ENCODE measurements at places on chromosomes 4 and X. TPM values are rescaled to one million over a fixed set of nuclear protein-coding genes. Genes with fewer than 3 reads are reported as not detected.

- H3K4me3 ChIP-seq, result no peak overlapping the region
- no peak overlapping the region for H3K27ac ChIP-seq
- DNase-seq, result no peak
- H3K36me3 ChIP-seq, result no peaks in the 10 kb centered on the region
- H3K27me3 ChIP-seq, result no peaks in the 10 kb centered on the region
Observed at GRCh38 chrX:49704691-49705404, 9.1 kb upstream of the PAGE1 start.

GRCh38 chr4:98625399-98625798 is 33.0 kb downstream of the TSPAN5 start:
- no peak for DNase-seq
- no peak overlapping the region for H3K27ac ChIP-seq
- no peaks in the 10 kb centered on the region for H3K27me3 ChIP-seq
- peaks cover 6% of the 10 kb centered on the region for H3K4me1 ChIP-seq
- H3K36me3 ChIP-seq, result no peaks in the 10 kb centered on the region
- H3K4me3 ChIP-seq, result no peak overlapping the region

- no peaks in the 10 kb centered on the region for H3K27me3 ChIP-seq
- H3K4me3 ChIP-seq, result no peak overlapping the region
- no peak for DNase-seq
- H3K36me3 ChIP-seq, result no peaks in the 10 kb centered on the region
- no peak overlapping the region for H3K27ac ChIP-seq
- H3K4me1 ChIP-seq, result peaks cover 21% of the 10 kb centered on the region
Observed at GRCh38 chr4:85209161-85209560, 242.7 kb upstream of the WDFY3 start.

- H3K36me3 ChIP-seq, result no peaks in the 10 kb centered on the region
- DNase-seq, result no peak
- H3K27me3 ChIP-seq, result no peaks in the 10 kb centered on the region
- no peak overlapping the region for H3K4me3 ChIP-seq
Observed at GRCh38 chr4:26300314-26301307, 20.2 kb upstream of the RBPJ start.

DNA sequence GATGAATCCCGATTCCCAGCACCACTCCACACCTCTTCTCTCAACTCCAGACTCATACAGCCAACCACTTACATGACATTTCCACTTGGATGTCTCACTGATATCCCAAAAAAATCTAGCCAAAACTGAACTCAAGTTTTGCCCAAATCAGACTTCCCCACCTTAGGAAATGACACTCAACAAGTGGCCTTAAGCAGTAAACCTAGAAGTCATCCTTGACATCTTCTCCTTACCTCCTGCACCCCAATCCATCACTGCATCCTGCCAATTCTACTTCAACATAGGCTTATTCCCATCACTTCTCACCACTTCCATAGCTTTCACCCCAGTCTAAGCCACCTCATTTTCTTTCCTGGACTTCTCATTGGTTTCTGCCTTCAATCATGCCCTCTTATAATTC is 39.1 kb downstream of the PRPS1 start:
- H3K27ac ChIP-seq, result no peak overlapping the region
- H3K4me1 ChIP-seq, result no peaks in the 10 kb centered on the region
- no peak overlapping the region for H3K4me3 ChIP-seq
- H3K27me3 ChIP-seq, result no peaks in the 10 kb centered on the region
- H3K36me3 ChIP-seq, result no peaks in the 10 kb centered on the region
- no peak for DNase-seq

Gene SHROOM2
- total RNA-seq, result 10.7 TPM

GRCh38 chr4:8607603-8608481 is 15.3 kb downstream of the CPZ start:
- H3K36me3 ChIP-seq, result no peaks in the 10 kb centered on the region
- H3K27ac ChIP-seq, result no peak overlapping the region
- H3K4me3 ChIP-seq, result no peak overlapping the region
- peaks cover 4% of the 10 kb centered on the region for H3K4me1 ChIP-seq
- no peak for DNase-seq
- H3K27me3 ChIP-seq, result peaks cover 14% of the 10 kb centered on the region

All from suprapubic skin (tissue), 4 donors.